Hippocampal formation (tissue), 2 donors: ENCODE measurements at places on chromosomes 2 and 18.

DNA sequence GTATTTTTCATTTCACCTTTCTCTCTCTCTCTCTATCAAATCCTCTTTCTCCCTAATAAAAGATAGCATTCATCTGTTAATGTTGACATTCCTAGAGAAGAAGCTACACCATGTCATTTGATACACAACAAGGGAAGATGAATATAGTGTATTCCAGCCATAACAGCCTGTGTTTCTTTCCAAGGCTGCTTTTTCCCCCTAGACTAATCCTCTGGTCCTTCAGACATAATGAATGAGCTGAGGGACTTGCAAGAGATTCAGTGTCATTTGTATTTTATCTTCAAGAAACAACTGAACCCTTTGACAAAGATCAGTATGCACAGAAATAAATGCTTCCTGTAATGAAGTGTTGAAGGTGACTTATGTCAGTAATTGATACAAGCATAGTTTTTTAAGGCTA, 284.0 kb upstream of the NXPH2 start:
- DNase-seq: no peak

DNA sequence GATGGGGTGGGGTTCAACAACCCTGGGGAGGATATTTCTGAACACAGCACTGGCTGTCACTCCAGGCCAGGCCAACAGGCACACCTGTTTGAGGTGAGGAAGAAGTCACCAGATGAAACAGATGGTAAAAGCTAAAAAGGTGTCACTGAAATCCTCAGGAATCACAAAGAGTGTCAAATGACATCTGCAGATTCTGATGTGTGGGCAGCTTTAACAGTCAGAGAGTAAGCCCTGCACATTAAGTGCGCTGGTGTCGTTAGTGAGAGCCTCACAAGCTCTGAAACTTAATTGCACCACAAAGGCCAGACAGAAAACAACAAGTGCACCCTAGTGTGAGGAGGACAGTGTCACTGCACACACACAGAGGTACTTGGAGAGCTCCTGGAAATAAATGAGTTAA, 13.6 kb downstream of the FLACC1 start:
- DNase-seq: no peak

DNA sequence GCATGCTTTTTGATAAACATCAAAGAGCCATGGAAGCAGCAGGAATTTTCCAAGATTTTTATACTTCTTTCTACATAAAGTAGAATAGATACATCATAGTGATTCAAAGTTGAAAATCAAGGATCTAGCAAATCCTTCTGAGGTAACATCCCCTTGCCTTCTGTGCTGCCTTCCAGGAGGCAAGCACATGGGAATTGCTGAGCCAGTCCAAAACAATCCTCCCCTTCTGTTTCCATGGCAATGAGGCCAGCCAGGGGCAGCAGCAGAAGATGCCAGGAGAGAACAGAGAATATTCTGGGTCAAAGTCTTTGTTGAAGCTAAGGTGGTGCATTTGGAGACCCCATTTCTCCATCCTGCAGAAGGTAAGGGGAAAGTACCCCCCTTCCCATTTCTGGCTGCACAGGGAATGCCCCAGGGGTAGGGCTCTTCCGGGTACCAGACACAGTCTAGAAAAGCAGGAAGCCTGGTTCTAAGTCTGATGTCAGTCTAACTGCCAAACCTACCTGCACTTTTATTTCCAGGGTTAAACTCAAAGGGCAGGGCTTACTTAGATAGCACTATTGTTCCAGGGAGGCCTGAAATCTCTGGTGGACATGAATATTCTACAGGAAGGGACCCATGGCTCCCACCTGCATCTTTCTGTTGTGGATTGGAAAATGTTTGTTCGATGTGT, 22.1 kb downstream of the CENPA start:
- DNase-seq: peak; percentile 5

GRCh38 chr2:68828887-68829708, 42.1 kb downstream of the BMP10 start:
- peak; percentile 77 for DNase-seq

- DNase-seq: no peak
These were observed 29.0 kb upstream of the EPAS1 start for GRCh38 chr2:46268196-46268595.
